ENCODE measurements at places on chromosomes 7 and 10.
A peak's percentile ranks its signal among the peaks of the same experiment; 100 is the strongest.

DNA sequence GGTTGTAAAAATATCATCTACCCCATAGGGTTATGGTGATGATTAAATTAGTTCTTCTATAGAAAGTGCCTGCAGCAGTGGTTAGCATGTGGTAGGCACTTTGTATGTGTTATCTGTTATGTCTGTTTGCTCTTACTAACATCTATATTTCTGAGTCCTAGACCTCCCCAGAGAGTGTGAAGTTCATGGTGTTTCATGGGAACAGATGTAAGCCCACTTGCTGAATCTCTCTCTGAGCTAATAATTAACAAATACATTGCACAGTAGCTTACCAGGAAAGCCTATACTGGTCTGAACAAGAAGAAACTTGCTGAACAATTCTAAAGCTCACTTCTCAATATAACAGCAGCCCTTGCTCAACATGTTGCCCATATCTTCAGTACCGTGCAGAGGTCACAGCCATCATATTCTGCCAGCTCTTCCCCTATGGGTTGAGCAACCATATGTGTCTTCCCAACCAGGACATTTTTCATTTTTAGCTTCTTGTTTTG, 100.1 kb downstream of the NPSR1 start:
- no peak for DNase-seq

DNA sequence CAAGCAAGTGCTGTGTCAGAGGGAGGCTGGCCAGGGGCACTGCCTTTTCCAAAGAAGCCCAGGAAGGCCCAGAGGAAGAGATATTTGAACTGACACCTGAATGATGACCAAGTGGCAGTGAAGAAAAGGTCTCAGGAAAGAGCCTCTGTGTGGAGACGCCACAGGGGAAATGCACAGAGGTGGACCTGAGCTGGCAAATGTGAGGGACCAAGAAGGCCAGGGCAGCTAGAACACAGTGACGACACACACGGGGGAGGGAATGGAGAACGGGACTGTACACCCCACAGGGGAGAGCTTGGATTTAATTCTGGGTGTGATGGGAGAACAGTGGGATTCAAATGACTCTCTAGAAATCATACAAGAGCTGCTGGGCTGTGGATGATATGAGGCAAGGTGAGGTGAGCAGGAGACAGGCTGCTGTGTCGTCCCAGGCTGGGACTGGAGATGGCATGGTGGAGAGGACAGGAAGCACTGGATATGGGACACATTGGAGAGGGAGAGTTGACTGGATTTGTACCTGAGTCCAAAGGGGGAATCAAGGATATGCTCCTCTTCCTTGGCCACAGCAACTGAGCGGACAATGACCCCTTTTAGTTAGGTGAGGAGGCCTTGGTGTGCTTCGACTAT, 84.2 kb upstream of the DDC start:
- DNase-seq: no peak

DNA sequence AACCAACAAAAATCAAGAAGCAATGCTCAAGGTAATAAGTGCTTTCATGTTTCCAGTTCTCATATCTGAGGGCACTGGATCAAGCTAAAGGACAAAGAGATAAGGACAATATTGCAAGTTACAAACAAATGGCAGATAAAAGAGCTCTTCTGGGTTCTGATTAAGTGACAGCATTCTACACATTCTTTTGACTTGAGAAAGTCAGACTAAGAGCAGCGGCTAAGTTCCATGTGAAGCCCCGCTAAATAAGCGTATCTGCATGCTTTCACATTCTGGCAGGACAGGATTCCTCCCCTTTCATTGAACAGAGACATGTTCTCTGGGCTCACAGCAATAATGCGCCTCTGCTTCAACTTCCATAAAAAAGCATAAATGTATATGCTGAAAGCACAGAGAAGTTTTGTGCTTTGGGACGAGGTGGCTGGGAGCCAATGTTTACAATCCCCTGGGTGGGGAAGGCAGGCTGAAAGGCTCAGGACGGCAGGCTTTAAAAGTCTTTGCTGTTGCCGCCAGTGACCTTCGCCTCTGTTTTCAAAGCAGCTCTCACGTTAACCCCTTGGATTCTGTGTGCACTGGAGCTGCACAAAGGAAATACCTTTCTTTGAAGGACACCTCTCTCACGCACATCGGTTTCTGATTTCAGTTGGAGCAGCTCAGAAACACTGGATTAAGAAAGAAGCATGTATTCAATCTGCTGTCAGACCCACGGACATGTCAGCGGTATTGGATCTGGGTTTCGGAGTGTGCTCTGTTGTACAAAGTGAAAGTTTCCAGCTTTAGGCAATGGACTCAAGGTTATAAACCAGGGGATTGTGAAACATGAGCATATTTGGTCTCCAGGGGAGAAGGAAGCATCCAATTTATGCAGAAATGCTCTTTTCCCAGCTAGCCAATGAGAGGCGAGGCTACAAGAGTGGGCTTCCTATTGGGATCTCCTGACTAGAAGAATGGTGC, 105.4 kb upstream of the FAM133B start:
- DNase-seq: peak; percentile 52

- DNase-seq: peak; percentile 59
Observed at GRCh38 chr10:79178614-79179163, 109.9 kb downstream of the ZMIZ1 start.

GRCh38 chr10:119715628-119716505, 10.0 kb upstream of the INPP5F start:
- DNase-seq: no peak

- no peak for DNase-seq
Observed at GRCh38 chr10:43196981-43197833, 59.0 kb downstream of the CSGALNACT2 start.

- DNase-seq: no peak
Observed at GRCh38 chr10:24553051-24553612, 170.6 kb downstream of the ARHGAP21 start.

DNA sequence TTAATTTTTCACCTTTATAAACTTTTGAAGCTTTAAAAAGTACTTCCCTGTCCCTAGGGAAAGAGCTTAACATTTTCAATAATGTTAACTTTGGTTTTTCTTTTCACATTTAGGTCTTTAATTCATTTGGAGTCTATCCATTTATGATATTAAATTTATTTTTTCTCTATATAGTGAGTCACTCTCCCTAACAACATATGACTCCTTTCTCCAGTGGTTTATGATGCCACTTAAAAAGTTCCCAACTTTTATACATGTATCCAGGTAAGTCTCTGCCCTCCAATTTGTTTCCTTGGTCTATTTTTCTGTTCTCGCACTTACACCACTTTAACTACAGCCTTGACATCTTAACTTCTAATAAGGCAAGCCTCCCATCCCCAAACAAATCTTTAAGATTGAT, 3.5 kb downstream of the CACUL1 start:
- no peak for DNase-seq
